Large intestine (tissue), 12 donors: ENCODE measurements at places on chromosomes 11 and 22. TPM values are rescaled to one million over a fixed set of nuclear protein-coding genes. Genes with fewer than 3 reads are reported as not detected.

DNA sequence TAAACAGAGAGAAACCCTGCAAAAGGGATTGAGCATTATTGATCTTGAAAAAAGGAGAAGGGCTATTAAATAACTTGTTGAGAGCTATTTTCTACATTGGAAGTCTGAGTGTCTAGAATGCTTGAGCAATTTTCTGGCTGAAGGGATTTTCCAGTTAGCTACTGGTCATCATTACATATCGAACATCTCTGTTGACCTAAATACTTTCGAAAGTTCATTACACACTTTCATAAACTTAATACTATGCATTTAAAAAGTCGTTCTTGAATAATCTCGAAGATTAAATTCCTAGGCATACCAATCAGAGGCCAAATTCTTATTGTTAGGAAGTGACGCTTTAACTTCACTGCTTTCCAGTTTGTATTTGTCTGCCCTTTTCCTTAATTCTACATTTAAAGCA lies 13.7 kb downstream of the ETS1 start:
- H3K4me1 ChIP-seq: no peaks in the 10 kb centered on the region
- H3K4me3 ChIP-seq: no peak overlapping the region
- H3K36me3 ChIP-seq: no peaks in the 10 kb centered on the region
- H3K27ac ChIP-seq: no peak overlapping the region
- peaks cover 32% of the 10 kb centered on the region for H3K27me3 ChIP-seq

DNA sequence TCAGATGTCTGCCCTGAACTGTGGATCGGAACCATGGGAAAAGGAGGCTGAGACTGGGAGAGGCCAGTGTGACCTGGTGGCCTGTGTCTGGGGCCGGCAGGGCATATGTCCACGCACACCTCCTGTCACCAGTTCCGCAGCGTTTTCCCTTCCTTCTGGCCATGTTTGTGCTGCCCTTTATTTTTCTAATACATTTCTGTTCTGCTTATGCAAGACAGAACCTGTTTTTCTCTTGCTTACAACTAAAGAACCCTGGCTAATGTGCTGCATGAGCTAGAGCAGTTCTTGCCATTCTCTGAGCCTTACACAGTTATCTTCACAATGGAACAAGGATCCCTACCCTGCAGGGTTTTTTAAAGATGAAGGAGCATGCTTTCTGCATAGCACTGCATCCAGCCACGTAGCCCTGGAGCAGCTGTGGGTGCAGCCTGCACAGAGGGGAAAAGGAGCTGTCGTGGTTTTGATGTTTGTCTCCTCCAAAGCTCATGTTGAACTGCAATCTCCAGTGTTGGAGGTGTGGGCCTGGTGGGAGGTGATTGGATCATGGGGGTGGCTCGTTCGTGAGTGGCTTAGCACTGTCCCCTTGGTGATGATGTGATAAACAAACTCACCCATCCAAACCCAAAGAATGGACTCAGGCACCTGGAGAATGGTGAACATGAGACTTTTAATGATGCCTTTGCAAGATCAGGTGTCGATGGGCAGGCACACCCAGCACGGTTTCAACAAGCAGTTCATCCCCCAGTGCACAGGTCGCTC lies 84.8 kb upstream of the SHANK2 start:
- H3K36me3 ChIP-seq: no peaks in the 10 kb centered on the region
- peaks cover 13% of the 10 kb centered on the region for H3K4me1 ChIP-seq
- H3K4me3 ChIP-seq: no peak overlapping the region

GRCh38 chr11:112963368-112963955 lies 2.2 kb downstream of the NCAM1 start:
- peak overlapping the region; percentile 23 for H3K27ac ChIP-seq
- H3K4me1 ChIP-seq: peaks cover 4% of the 10 kb centered on the region
- H3K27me3 ChIP-seq: peaks cover 58% of the 10 kb centered on the region
- peak overlapping the region; percentile 61 for H3K4me3 ChIP-seq
- no peak for DNase-seq

The NAALAD2 gene
- 5.1 TPM for polyA plus RNA-seq

The SLC25A18 gene
- polyA plus RNA-seq: 0.46 TPM

- no peaks in the 10 kb centered on the region for H3K4me1 ChIP-seq
- H3K36me3 ChIP-seq: no peaks in the 10 kb centered on the region
- no peak overlapping the region for H3K4me3 ChIP-seq
- no peak for DNase-seq
- no peaks in the 10 kb centered on the region for H3K27me3 ChIP-seq
Measured at GRCh38 chr11:115421352-115421991, 82.7 kb downstream of the CADM1 start.

GRCh38 chr11:34575261-34575660 lies 45.6 kb upstream of the EHF start:
- H3K4me3 ChIP-seq: no peak overlapping the region
- no peak overlapping the region for H3K27ac ChIP-seq
- no peaks in the 10 kb centered on the region for H3K36me3 ChIP-seq
- peaks cover 2% of the 10 kb centered on the region for H3K27me3 ChIP-seq
- H3K4me1 ChIP-seq: no peaks in the 10 kb centered on the region

DNA sequence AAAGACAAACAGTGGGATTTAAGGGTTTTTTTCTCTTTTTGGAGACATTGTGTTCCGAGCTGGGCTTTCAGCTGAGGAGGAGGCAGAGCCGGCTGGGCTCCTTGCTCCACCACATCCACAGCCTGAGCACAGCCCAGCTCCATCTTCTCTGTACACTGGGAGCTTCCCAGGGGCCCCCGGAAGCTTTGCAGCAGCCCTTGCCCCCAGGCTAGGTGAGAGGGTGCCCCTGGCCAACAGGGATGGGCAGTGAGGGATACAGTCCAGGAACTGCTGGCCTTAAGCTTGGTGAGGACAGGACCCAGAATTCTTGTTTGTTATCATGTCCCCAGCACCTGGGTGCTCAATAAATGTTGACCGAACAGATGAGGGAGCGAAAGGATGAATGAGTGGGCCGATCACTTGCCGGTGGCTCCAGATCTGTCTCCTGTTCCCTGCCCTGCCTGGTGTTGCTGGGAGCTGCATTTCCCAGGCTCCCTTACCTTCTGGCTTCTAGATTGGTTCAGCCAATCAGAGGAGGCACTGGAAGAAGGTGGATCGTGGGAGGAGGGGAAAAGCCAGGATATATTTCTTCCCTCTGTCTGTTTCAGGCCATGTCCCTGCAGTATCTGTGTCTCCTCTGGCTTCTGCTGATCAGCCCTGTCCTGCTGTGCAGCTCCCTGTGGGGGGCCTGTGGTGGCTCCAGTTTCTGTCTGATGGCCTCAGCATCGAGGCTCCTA lies 26.5 kb upstream of the NECTIN1 start:
- no peaks in the 10 kb centered on the region for H3K4me1 ChIP-seq
- DNase-seq: no peak
- H3K4me3 ChIP-seq: no peak overlapping the region

- H3K36me3 ChIP-seq: peaks cover 5% of the 10 kb centered on the region
- H3K27ac ChIP-seq: no peak overlapping the region
- no peak for DNase-seq
- no peaks in the 10 kb centered on the region for H3K27me3 ChIP-seq
Measured at GRCh38 chr11:61675826-61676225, 4.4 kb upstream of the DAGLA start.

GRCh38 chr22:17787241-17787640 lies 13.0 kb upstream of the BID start:
- H3K27ac ChIP-seq: peak overlapping the region; percentile 32
- H3K4me1 ChIP-seq: peaks cover 10% of the 10 kb centered on the region
- H3K27me3 ChIP-seq: no peaks in the 10 kb centered on the region
- no peak overlapping the region for H3K4me3 ChIP-seq

The OR52N1 gene
- not detected for polyA plus RNA-seq

The MS4A15 gene
- 0.04 TPM for polyA plus RNA-seq

DNA sequence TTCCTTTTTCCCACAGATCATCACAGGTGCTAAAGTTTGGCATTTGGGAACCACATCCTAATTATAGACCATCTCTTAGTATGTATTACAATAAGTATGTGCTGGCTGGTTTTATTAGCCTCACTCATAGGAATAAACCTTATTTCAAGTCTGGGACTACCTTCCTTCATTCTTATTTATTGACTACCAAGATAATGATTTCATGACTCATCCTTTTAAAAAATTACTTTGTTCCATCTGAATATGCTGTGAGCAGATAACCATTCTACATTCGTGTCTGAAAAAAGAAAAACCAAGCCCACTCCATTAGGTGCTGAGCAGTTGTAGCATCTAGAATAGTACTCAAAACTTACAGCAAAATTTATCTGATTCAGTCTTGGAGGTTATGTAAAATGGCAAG lies 12.3 kb downstream of the TNRC6B start:
- no peaks in the 10 kb centered on the region for H3K36me3 ChIP-seq
- H3K27me3 ChIP-seq: no peaks in the 10 kb centered on the region
- peaks cover 19% of the 10 kb centered on the region for H3K4me1 ChIP-seq
- no peak for DNase-seq

GRCh38 chr22:49267996-49268395 lies 559.7 kb downstream of the BRD1 start:
- no peak overlapping the region for H3K27ac ChIP-seq
- no peak overlapping the region for H3K4me3 ChIP-seq
- H3K27me3 ChIP-seq: peaks cover 17% of the 10 kb centered on the region
- H3K36me3 ChIP-seq: no peaks in the 10 kb centered on the region
- H3K4me1 ChIP-seq: no peaks in the 10 kb centered on the region

- H3K4me1 ChIP-seq: peaks cover 21% of the 10 kb centered on the region
- peak overlapping the region; percentile 82 for H3K27ac ChIP-seq
Measured at GRCh38 chr22:25483931-25484330, 80.5 kb upstream of the GRK3 start.

GRCh38 chr22:29870574-29870973 lies 12.4 kb upstream of the MTMR3 start:
- no peak overlapping the region for H3K4me3 ChIP-seq
- peaks cover 8% of the 10 kb centered on the region for H3K4me1 ChIP-seq
- no peaks in the 10 kb centered on the region for H3K27me3 ChIP-seq
- DNase-seq: no peak
- no peak overlapping the region for H3K27ac ChIP-seq
- H3K36me3 ChIP-seq: no peaks in the 10 kb centered on the region

GRCh38 chr22:27150544-27150941 lies 493.2 kb downstream of the MIAT start:
- no peak overlapping the region for H3K27ac ChIP-seq
- no peaks in the 10 kb centered on the region for H3K27me3 ChIP-seq
- peak; percentile 42 for DNase-seq
- H3K4me3 ChIP-seq: no peak overlapping the region
- H3K36me3 ChIP-seq: no peaks in the 10 kb centered on the region

- peaks cover 16% of the 10 kb centered on the region for H3K4me1 ChIP-seq
- no peaks in the 10 kb centered on the region for H3K36me3 ChIP-seq
- no peak overlapping the region for H3K4me3 ChIP-seq
- H3K27ac ChIP-seq: peak overlapping the region; percentile 7
- no peak for DNase-seq
- no peaks in the 10 kb centered on the region for H3K27me3 ChIP-seq
Measured at GRCh38 chr11:120208001-120208441, 2.8 kb upstream of the OAF start.

The TRIM6 gene
- polyA plus RNA-seq: 2.6 TPM

The FJX1 gene
- 3.5 TPM for polyA plus RNA-seq

GRCh38 chr11:2933375-2934020 lies 4.3 kb upstream of the PHLDA2 start:
- H3K27ac ChIP-seq: no peak overlapping the region
- no peak overlapping the region for H3K4me3 ChIP-seq
- H3K27me3 ChIP-seq: peaks cover 29% of the 10 kb centered on the region
- peaks cover 15% of the 10 kb centered on the region for H3K4me1 ChIP-seq

DNA sequence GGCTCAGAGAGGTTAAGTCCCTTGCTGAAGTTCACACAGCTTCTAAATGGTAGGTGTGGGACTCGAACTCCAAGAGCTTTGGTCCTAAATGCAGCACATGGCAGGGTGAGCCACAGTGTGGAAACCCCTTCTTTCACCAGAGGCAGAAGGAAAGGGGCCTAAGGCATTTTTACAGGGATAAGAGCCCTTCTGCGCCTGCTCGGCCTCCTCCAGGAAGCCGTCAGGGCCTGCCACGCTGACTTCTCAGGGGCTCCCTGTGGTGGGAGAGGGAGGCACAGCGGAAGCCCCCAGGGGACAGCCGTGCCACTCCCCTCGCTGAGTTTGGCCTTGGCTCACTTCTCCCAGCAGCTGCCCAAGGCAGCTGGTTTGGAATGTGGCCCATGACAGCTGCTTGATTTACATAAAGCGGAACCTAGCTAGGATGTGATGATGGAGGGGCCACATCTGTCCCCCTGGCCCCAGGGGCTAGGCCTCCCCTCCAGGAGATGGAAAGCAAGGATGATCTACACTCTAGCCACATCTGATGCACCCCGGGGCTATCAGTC lies 35.4 kb downstream of the CD82 start:
- peak overlapping the region; percentile 78 for H3K27ac ChIP-seq
- peaks cover 50% of the 10 kb centered on the region for H3K4me1 ChIP-seq
- peak; percentile 81 for DNase-seq
- H3K27me3 ChIP-seq: no peaks in the 10 kb centered on the region

- no peak for DNase-seq
- peaks cover under 1% of the 10 kb centered on the region for H3K27me3 ChIP-seq
- H3K27ac ChIP-seq: no peak overlapping the region
- H3K4me3 ChIP-seq: no peak overlapping the region
- no peaks in the 10 kb centered on the region for H3K36me3 ChIP-seq
Measured at GRCh38 chr11:72543849-72544542, 109.7 kb upstream of the CLPB start.

The TYMP gene
- 10.5 TPM for polyA plus RNA-seq

The ZNF74 gene
- polyA plus RNA-seq: 11.6 TPM

DNA sequence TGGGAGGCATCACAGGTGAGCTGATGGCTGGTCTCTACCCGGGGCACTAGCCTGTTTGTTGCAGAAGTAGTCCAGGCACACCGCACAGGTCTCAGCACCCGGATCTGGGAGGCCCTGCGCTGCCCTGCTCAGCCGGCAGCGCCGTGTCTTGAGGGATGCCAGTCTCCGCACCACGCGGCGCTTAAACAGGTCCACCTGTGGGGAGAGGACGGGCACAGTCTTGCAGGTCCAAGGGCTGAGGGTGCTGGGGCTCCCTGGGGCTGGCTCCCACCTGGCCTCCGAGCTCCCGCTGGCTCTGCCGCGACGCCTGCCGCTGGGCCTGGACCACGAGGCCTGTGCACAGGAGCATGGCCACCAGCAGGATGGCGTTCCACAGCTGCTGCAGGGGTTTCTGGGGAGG lies 7.2 kb downstream of the RNF215 start:
- no peaks in the 10 kb centered on the region for H3K27me3 ChIP-seq
- no peak for DNase-seq
- peaks cover 25% of the 10 kb centered on the region for H3K36me3 ChIP-seq
- H3K4me3 ChIP-seq: no peak overlapping the region
- H3K27ac ChIP-seq: no peak overlapping the region
- H3K4me1 ChIP-seq: no peaks in the 10 kb centered on the region

DNA sequence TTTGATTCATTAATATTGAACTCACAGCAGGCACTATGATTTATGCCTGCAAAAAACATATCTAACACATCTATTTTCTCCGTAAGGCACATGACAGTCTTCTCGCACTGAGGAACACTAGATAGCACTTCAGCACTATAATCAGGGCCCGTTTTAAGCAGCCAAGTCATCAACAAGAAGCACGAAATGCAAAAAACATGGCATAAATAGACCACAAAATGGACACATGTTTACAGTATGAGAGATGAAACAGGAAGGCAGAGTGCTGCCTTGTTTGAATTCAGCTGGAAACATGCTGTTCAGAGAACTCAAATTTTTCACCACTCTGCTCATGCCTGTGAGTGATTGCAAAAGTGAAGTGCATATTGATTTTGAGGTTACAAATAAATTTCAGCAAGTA lies 205.8 kb upstream of the PDGFD start:
- H3K4me1 ChIP-seq: no peaks in the 10 kb centered on the region
- H3K36me3 ChIP-seq: no peaks in the 10 kb centered on the region
- no peak overlapping the region for H3K27ac ChIP-seq
- H3K4me3 ChIP-seq: no peak overlapping the region
- H3K27me3 ChIP-seq: no peaks in the 10 kb centered on the region

GRCh38 chr11:87398931-87399330 lies 361.2 kb downstream of the TMEM135 start:
- H3K4me3 ChIP-seq: no peak overlapping the region
- H3K4me1 ChIP-seq: no peaks in the 10 kb centered on the region
- no peak overlapping the region for H3K27ac ChIP-seq
- H3K27me3 ChIP-seq: no peaks in the 10 kb centered on the region

- peaks cover 7% of the 10 kb centered on the region for H3K4me1 ChIP-seq
- H3K36me3 ChIP-seq: peaks cover 12% of the 10 kb centered on the region
- H3K27ac ChIP-seq: peak overlapping the region; percentile 87
- H3K4me3 ChIP-seq: peak overlapping the region; percentile 50
Measured at GRCh38 chr11:111982019-111982464, 43.2 kb upstream of the DLAT start.
